ENCODE measurements at places on chromosomes 2 and 18. TPM values are rescaled to one million over a fixed set of nuclear protein-coding genes. Genes with fewer than 3 reads are reported as not detected.
A peak's percentile ranks its signal among the peaks of the same experiment; 100 is the strongest.

DNA sequence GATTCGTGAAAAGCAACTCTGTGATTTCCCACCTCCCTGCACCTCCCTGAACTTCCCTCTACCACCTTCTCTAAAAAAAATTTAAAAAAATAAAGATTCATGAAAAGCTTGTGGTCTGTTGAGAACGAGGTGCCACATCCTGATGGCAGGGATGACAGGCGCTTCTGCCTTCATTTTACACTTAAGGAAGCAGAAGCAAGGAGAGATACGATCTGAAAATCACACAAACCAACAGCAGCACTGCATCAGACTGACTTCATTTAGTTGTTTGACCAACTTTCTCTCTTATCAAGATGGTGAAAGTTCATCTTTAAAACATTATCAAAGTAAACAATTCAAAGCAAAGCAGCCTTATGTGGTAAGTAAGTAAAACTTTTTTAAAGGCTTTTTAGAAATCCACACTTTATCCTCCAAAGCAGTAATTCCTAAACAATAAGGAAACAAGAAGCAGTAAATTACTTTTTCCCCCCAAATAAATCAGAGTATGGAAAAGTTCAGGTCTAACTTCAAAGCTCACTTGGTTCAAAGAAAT, 15.5 kb downstream of the WDFY1 start:
- H3K4me1 ChIP-seq, result peaks cover 21% of the 10 kb centered on the region
- H3K27ac ChIP-seq, result no peak overlapping the region
- H3K36me3 ChIP-seq, result peaks cover 10% of the 10 kb centered on the region
- no peaks in the 10 kb centered on the region for H3K27me3 ChIP-seq

Gene CFC1
- total RNA-seq, result 25.5 TPM

Gene DCC
- 5.4 TPM for total RNA-seq

Gene TMEM200C
- total RNA-seq, result 3.0 TPM

DNA sequence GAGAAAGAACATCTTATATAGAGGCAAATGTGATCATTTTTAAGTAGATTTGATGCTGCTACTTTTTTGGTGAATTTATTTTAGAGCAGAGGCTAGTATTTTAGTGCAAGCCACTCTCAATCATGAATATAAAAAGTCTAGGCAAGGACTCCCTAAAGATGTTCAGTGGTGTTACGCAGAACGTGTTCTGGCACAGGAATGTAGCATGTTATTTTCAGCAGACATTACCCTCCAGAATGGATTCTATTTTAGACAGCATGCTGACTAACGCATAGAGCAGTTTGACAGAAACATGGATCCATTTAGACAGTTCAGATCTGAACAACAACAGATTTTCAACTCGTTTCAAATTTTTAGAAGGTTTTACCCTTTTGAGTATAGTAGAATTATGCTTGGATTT, 54.1 kb downstream of the DSC3 start:
- no peaks in the 10 kb centered on the region for H3K4me1 ChIP-seq
- H3K36me3 ChIP-seq, result no peaks in the 10 kb centered on the region
- no peak overlapping the region for H3K4me3 ChIP-seq
- no peak for DNase-seq

DNA sequence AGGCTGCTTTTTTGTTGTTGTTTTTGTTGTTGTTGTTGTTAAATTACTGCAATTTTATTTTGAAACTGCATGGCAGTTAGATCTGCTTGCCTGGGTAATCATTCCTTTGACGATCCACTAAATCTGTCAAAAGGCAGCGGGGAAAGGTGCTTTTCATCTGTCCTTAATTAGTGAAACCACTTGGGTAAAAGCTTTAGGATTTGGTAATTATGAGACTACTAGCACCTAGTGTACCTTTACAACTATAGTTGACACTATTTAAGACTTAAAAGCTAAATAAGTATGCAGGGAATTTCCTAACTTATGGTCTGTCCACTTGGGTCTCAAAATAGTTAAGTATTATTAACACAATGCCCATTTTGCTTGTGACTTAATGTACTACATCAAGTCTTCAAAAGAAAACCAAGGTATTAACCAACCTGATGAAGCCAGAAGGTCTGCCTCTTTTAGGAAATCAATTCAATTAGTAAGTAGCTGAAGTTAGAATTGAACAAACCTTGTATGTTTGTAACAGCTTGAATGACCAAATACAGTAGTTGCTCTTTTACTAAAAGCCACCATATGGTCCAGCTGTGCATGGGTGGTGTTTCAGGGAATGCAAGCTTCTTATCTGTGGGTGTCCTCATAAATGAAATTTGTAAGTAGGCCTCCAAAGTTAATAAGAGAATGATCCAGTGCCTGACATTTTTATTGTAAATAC, 44.8 kb downstream of the NAB1 start:
- no peak overlapping the region for H3K27ac ChIP-seq
- H3K4me3 ChIP-seq, result no peak overlapping the region
- peaks cover 18% of the 10 kb centered on the region for H3K36me3 ChIP-seq
- no peaks in the 10 kb centered on the region for H3K27me3 ChIP-seq
- no peak for DNase-seq

GRCh38 chr2:230872968-230873660, 8.4 kb downstream of the ITM2C start:
- H3K36me3 ChIP-seq, result peaks cover 4% of the 10 kb centered on the region
- H3K27ac ChIP-seq, result peak overlapping the region; percentile 49
- no peaks in the 10 kb centered on the region for H3K27me3 ChIP-seq
- peak overlapping the region; percentile 33 for H3K4me3 ChIP-seq
- H3K4me1 ChIP-seq, result peaks cover 33% of the 10 kb centered on the region

GRCh38 chr2:108917526-108917925, 71.5 kb downstream of the EDAR start:
- H3K36me3 ChIP-seq, result no peaks in the 10 kb centered on the region
- peak overlapping the region; percentile 10 for H3K27ac ChIP-seq
- DNase-seq, result peak; percentile 16

GRCh38 chr2:27822049-27822448, 50.5 kb downstream of the MRPL33 start:
- H3K27ac ChIP-seq, result no peak overlapping the region
- peaks cover 4% of the 10 kb centered on the region for H3K36me3 ChIP-seq
- H3K4me1 ChIP-seq, result peaks cover 4% of the 10 kb centered on the region

Gene VWA3B
- 4.1 TPM for total RNA-seq

DNA sequence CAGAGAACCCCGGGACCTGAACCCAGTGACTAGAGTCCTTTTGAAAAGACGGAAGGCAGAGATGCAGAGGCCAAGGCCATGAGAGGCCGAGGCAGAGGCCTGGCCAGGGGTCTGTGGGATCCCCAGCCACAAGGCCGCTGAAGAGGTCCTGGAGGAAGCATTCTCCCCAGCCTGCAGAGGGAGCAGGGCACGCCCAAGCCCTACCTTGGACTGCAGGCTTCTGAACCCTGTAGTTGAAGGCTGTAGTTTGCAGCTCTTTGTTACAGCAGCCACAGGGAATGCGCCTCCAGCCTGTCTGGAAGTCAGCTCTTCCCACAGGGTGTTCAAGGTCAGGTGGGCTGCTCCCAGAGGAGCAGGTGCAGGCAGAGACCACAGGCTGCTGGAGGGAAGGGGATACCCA, 22.1 kb upstream of the PXDN start:
- H3K36me3 ChIP-seq, result no peaks in the 10 kb centered on the region
- no peak overlapping the region for H3K27ac ChIP-seq
- peaks cover 4% of the 10 kb centered on the region for H3K4me1 ChIP-seq
- H3K4me3 ChIP-seq, result no peak overlapping the region
- no peak for DNase-seq
- H3K27me3 ChIP-seq, result peaks cover 37% of the 10 kb centered on the region

GRCh38 chr2:63888490-63889402, 47.0 kb downstream of the UGP2 start:
- peak overlapping the region; percentile 36 for H3K27ac ChIP-seq
- H3K4me3 ChIP-seq, result no peak overlapping the region
- H3K4me1 ChIP-seq, result peaks cover 10% of the 10 kb centered on the region
- peaks cover 31% of the 10 kb centered on the region for H3K36me3 ChIP-seq
- DNase-seq, result no peak

DNA sequence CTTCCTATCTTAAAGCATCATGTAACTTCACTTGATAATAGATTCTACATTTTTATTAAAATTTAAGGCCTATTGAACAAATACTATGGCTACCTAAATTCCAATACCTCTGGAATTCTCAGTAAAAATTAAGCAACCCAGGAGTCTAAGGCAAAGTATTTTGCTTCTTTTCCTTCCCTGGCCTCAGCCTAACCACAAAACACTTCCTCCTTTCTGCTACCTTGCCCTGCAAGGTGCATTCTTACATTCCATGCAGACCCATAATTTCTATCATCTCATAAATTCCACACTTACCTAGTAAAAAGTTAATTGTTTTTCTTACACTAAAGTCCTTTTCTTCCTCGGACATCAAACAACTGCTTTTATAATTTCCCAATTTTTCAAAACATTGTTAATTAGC, 3.7 kb downstream of the MBOAT2 start:
- peaks cover 49% of the 10 kb centered on the region for H3K4me1 ChIP-seq
- H3K36me3 ChIP-seq, result no peaks in the 10 kb centered on the region
- no peak for DNase-seq
- H3K4me3 ChIP-seq, result peak overlapping the region; percentile 27

Gene FAP
- 27.3 TPM for total RNA-seq

Gene C2orf72
- total RNA-seq, result 16.7 TPM

Gene PROC
- total RNA-seq, result 8.9 TPM

- H3K27me3 ChIP-seq, result peaks cover under 1% of the 10 kb centered on the region
- no peak overlapping the region for H3K4me3 ChIP-seq
- no peak overlapping the region for H3K27ac ChIP-seq
- no peak for DNase-seq
- no peaks in the 10 kb centered on the region for H3K4me1 ChIP-seq
Measured at GRCh38 chr2:122412360-122412759, 656.9 kb downstream of the TSN start.

Measured in type B pancreatic cell (in vitro differentiated cells).